Stimulated activated CD8-positive, alpha-beta memory T cell treated with anti-CD3 and anti-CD28 coated beads, Interleukin-2, amount 100 ng/mL, for 1 hour (primary cell): ENCODE measurements at places on chromosomes 12 and 14.

DNA sequence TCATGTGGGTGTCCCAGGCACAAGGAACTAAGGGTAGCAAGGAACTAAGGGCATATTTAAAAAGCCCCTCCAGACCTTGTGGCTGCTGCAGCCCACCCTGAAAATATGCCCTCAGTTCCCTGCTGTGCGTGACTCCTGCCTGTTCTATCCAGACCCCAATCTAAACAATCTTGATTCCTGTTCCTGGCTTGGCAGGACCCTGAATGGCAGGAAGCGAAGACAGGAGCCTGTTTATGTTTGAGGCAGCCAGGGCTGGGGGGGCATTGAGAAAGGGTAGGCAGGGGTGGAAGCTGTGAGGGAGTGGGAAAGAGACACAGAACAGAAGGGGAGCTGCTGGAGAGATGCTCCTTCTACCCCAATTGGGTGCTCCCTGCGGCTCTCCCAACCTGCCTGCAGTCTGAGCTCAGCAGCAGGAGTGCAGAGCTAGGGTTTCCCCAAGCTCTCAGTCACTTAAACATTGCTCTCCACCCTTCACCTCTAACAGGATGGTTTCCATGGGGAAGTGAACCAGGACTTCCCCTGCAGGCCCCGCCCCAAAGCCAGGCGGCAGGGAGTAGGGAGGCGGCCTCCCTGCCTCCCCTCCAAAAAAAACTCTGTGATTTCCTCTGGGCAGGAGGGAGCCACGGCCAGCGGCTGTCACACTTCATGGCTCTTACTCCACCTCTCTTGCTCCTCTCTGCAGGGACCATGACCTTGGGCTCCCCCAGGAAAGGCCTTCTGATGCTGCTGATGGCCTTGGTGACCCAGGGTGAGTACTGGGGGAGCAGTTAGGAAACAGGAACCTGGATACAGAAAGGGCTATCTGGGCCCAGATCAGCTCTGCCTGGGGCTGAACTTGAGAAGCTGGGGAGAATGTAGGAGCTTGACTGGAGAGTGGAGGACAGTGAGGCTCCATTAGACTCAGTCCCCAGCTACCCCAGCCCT, 4.7 kb downstream of the ACVRL1 start:
- no peak for DNase-seq

DNA sequence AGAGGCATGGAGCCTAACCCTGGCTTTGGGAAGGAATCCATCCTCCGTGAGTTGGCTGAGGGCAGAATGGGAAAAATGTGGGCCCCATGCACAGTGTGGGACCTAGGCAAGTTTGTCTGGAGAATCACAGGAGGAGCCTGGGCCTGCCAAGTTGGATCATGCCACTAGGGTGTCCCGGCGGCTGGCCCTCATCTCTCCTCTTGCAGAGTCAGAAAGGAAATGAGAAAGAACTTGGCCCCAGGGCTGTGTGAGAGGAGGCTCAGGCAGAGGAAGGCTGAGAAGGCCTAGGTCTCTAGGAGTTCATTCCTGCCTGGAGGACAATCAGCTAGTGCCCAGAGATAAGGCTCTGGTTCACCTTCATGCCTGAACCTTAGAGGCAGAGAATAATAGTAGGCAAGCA, 2.5 kb upstream of the ESRRB start:
- DNase-seq = no peak

- DNase-seq = no peak
Measured at GRCh38 chr12:19710811-19711793, 271.8 kb downstream of the AEBP2 start.

DNA sequence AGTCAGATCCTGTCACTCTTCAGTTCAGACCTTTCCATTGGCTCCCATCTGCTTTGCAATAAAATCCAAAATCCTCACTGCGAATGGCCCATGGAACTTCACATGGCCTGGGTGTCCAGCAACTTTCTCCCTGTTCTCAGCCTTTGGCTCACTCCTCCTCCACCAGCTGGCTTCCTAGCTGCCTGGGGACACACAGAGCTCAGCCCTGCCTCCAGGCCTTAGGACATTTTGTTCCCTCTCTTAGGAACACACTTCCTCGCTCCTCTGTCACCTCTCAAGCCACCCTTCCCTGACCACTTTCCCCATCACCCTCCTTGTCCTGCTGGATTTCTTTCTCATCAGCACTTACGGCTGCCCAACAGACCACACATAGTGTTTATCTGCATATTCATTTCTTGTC, 419.6 kb downstream of the MED13L start:
- no peak for DNase-seq

DNA sequence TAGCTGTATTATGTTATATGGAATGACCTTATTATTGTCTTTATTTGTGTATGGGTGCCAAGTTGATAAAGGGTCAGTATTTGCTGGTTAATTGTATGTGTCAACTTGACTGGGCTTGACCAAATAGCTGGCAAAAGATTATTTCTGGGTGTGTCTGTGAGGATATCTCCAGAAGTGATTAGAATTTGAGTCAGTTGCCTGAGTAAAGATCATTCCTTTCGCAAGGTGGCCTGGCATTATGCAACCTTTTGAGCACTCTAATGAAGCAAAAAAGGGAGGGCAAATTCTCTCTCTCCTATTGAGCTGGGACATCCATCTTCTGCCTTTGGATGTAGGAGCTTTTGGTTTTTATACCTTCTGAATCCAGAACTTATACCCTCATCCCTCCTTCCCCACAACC, 82.2 kb downstream of the ATXN7L3B start:
- DNase-seq = no peak

DNA sequence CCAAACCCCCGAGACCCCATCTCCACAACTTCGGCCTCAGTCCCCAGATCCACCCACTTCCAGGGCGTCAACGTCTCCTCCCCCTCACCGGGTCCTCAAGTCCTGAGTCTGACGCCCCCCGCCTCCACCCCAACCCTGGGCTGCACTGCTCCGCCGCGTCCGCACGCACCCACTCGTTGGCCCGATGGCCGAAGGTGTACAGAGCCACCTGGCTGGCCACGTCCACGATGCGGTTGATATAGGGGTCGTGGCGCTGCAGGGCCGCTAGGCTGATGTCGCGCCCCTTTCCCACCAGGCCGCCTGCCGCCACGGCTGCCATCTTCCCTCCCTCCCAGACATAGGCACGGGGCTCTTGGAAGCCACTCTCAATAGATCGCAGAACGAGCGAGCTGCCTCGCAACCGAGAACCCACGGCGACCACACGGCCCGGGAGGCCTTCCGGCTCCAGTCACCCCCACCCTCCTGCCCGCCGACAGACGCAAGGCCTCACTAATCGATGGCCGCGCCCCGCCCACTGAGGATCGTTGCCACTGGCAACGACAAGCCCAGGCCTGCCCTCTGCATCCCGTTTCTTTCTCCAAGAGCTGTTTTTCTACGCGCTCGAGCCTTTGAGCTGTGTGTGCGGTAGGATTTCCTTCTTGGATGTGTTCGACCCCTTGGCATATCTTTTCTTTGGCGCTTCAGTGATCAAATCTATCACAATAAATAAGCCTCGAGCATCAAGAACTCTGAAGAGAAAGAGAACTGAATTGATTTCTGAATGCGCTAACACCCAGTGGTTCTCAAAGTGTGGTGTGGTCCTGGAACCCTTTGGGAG, at the start of gene DCP1B:
Gene DCP1B, minus strand, starts transcription at position 345 of the 817 bp plus-strand sequence. Its CDS starts 26 bp downstream, at position 319.
- peak; percentile 80 for DNase-seq
